ENCODE measurements at places on chromosomes 5 and 9.

DNA sequence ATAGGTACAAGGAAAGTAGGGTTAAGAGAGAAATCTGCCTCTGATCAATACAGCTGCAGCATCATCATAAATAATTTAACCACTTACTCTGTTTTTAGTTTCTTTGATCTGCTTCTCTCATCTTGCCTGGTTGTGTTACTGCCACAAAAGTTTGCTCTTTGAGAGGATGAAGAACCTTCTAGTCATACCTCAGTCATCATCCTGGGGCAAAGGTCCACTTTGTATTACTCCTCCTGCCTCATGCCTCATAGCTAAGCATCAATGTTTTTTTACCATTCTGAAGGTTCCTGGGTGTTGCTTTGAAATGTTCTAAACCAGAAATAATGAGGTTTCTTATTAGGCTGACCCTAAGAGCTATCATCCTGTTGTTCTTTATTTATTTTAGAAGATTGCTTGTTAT, 17.1 kb upstream of the TRIM36 start:
- no peak for DNase-seq

- no peak for DNase-seq
Observed at GRCh38 chr5:154268073-154268472, 77.5 kb downstream of the GALNT10 start.

DNA sequence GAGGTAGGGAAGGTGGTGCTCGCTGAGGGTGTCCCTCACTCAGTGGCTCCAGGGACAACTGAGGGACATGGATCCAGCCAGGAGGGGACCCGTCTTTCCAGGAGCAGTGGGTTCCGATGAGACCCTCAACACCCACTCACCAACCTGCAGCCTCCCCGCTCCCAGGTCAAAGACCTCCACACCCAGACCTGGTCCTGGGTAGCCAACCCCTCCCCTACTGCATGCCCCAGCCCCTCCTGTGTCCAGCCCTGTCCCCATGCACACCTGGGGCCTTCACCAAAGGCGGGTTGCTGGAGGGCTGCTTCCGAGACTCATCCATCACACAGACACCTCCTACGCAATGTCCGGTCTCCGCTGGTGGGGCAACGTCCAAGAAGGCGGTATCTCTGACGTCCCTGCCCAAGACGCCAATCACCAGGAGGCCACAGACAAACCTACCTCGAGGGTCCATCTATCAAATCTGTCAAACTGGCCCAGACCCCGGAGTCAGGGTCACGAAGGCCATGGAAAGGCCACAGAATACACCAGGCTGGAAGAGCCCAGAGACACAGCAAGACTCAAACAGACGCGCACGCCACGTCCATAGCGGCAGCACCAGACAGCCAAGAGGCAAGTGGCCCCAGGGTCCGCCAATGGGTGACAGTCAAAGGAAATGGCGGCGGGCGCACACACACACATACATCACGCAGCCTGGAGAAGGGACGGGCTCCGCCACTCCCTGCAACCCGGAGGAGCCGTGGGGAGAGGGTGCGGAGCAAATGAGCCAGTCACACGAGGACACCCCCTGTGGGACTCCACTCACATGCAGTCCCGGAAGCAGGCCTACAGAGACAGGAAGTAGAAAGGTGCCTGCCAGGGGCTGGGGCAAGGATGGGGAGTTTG, 10.8 kb downstream of the NACC2 start:
- no peak for DNase-seq

GRCh38 chr5:56129288-56129687, 103.8 kb downstream of the ANKRD55 start:
- DNase-seq = no peak

GRCh38 chr9:119250730-119251129, 118.5 kb downstream of the BRINP1 start:
- DNase-seq = no peak

DNA sequence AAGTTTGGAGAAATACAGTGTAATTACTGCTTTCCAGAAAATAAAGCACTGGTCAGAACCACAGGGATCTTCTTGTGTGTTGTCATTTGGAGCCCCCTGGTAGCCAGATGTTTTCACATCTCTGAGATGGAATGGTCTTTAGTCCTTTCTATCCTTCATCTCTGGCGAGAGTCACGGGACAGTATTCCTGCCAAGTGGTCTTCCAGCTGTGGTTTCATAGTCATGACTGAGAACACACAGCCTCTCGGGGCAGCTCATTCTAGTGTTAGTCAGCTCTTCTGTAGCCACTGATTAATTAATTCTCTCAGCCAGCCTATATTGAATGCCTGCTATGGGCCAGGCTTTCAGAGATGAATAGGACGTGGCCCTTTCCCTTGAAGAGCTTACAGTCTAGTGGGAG, 34.1 kb downstream of the HMGXB3 start:
- no peak for DNase-seq

DNA sequence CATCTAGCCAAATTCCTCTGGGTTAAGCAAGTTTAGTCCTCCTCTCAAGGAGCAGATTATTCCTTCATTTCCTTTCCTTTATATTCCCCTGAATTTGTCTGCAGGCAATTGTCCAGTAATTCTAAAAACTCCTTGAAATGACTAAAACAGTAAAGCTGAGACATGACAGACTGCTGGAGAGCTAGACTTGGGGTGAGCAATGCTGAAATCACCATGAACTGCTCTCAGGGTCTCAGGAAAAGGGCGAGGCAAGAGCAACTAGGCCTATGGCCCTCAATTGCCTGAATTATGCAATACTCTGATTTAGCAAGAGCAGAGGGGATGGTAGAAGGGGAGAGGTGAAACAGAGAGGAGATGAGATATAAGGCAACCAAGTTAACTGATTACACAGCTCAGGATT, 172.9 kb upstream of the NREP start:
- DNase-seq = no peak

GRCh38 chr5:66144834-66145390, 812 bp downstream of the SREK1 start:
- no peak for DNase-seq

- DNase-seq = no peak
Observed at GRCh38 chr5:133814152-133814551, 154.3 kb downstream of the C5orf15 start.

GRCh38 chr5:142915813-142916424, 145.7 kb downstream of the ARHGAP26 start:
- DNase-seq = peak; percentile 20

GRCh38 chr9:15248621-15249020, 58.4 kb downstream of the TTC39B start:
- DNase-seq = no peak

GRCh38 chr5:173326501-173326960, 1.7 kb downstream of the STC2 start:
- peak; percentile 9 for DNase-seq

DNA sequence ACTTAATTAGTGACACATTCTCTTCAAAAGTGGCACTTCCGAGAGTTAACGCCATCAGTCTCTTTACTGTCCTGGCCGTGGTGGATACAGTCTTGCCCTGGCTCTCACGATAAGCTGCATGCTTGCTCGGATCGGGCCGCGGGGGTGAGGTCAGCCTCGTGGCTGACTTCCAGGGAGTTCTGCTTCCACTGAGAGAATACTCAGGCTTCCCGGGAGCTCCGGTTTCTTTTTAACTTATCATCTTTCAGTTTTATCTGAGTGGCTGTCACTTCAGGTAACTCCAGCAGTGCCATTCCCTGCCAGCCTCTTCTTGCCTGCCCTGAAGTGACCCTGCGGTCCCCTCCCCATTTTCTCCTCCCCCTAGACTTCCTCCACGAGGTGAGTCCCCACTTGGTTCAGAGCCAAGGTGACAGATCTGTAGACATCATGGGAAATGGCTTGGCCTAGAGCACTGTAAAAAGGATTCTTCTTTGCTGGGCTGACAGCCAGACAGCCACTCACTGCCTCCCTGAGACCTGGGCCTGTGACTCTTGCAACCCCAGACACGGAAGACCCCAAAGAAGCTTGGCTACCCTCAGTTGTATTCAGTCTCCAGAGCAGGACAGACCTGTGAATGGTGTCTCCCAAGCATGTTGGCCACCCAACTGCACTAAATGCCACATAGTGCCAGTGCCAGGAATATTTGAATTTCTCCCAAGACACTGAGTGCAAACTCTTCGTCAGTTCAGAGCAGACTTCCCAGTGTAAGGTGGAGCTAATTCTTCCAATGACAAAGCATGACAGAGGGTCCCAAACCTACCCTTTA, 95.1 kb downstream of the DAPK1 start:
- DNase-seq = no peak

DNA sequence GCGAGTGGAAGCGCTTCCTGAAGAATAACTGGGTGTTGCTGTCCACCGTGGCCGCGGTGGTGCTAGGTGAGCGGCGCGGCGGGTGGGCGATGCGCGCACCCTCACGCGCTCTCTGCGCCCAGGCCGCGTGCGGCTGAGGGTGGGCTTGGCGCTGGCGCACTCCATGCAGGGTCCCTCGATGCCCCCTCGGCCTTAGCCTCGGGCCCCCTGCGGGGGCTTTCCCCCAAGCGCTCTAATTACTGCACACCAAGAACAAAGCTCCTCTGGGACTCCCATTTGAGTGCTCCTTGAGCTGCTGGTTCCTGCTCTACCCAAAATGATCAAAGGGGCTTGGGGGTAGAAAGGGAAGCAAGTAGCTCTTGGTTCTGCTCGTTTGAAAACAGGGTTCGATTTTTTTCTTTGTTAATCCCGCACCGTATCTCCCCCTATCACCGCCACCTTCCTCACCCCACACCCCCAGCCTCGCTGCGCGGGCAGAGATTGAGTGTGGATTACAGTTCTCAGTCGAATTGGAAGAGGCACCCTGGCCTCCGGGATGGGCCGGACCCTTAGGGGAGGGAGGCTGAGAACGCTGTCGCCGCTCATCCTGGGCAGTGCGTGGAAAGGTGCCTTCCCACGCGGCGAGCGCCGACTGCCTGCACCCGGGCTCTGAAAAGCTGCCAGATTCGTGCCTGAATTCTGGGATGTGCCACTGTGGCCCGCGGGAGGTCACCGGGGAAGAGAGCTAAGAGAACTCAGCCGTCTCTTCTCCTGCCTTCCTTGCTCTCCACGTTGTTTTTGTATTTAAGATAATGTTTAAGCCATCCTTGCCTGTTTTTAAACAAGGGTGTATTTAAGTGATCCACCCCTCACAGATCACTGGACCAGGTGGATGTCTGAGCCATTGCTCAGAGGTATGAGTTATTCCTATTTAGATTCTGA, 697 bp downstream of the SLC1A1 start:
- no peak for DNase-seq

- no peak for DNase-seq
Observed at GRCh38 chr5:90171466-90171865, 238.1 kb downstream of the CETN3 start.

- no peak for DNase-seq
Observed at GRCh38 chr5:169067751-169068173, 233.2 kb downstream of the SLIT3 start.

- no peak for DNase-seq
Observed at GRCh38 chr5:108813673-108814072, 66.0 kb downstream of the FER start.

DNA sequence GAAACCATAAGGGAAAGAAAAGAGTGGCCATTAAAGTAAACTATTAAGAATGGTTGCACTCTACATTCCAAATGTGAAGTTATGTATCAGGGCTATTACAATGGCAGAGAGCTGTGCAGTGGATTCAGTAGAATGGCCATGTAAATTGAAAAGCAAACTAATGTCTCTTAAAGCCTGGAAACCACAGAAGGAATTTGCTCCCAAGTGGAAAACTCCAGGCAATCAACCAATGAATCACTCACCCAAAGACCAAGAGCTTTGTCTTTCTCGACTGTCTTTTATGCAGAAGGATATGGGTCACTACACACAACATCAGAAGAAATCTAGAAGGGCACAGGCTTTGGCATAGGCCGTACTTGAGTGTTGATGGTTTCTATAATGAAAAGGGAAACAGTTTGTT, 114.9 kb downstream of the TLE1 start:
- DNase-seq = no peak

GRCh38 chr5:96662725-96663518, 746 bp downstream of the CAST start:
- DNase-seq = peak; percentile 84

DNA sequence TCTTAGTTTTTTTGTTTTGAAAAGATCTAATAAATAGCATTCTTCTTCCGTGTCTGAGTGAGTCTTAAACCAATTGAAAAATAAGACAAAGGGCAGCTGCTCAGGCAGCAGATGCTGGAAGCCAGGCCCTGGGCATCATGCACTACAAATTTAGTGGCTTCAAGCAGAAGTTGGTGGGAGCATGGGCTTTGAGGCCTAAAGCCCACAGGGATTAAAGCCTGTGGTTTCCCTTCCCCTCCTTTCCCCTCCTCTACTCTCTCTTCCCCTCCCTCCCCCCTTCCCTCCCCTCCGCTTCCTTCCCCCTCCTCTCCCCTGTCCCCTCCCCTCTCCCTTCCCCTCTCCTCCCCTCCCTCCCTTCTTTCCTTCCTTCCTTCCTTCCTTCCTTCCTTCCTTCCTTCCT, 20.1 kb upstream of the KIF4B start:
- no peak for DNase-seq

GRCh38 chr9:82152181-82152580, 163.6 kb downstream of the SPATA31D1 start:
- no peak for DNase-seq

DNA sequence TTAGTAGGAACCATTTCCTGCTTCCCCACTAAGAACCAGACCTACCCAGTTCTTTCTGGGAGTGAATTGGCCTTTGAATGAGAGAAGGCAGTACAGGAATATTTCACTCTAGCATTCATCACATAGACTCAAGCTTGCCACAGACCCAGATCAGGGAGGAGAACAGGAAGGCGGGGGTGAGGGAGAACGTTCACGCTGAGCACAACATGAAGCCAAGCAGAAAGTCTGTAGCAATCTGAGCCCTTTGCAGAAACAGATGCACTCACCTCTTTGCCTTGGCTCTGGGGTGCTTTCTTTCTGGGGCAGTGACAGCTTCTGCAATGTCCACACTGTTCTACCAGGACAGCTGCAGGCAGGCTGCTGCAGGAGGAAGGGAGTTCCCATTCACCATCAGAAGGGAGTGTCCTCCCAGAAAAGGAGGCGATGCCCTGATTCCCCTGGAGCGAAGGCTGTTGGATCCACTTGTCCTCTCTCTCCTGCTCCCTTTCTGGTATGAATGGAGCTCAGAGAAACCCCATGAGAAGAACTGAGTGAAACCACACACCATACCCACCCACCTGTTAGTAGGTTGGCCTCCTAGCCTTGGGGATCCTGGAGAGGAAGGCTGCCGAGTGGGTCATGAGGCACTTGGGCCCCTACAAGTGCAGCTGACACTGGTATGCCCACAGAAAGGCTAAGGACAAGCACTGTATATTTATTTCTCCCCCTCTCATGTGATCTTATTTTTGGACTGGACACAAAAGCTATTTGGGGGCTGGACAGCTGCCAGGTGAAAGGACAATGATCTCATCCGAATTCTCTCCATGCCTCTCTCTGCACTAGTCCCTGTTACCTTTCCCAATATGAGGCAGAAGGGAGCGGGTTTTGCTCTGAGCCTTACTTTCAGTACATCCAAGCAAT, 11.7 kb upstream of the FGF1 start:
- DNase-seq = no peak

- DNase-seq = no peak
Observed at GRCh38 chr5:68260467-68260866, 44.9 kb downstream of the PIK3R1 start.

GRCh38 chr9:121587863-121588262, 63.6 kb upstream of the DAB2IP start:
- DNase-seq = no peak

- DNase-seq = no peak
Observed at GRCh38 chr9:134346151-134346550, 19.9 kb downstream of the RXRA start.

- DNase-seq = peak; percentile 82
Observed at GRCh38 chr9:91131433-91131839, 230.3 kb downstream of the AUH start.

GRCh38 chr5:160792281-160792680, 59.7 kb downstream of the ATP10B start:
- DNase-seq = no peak

GRCh38 chr9:101437806-101438232, 2.2 kb upstream of the ALDOB start:
- no peak for DNase-seq
